ENCODE measurements at places on chromosomes 3 and 15.

DNA sequence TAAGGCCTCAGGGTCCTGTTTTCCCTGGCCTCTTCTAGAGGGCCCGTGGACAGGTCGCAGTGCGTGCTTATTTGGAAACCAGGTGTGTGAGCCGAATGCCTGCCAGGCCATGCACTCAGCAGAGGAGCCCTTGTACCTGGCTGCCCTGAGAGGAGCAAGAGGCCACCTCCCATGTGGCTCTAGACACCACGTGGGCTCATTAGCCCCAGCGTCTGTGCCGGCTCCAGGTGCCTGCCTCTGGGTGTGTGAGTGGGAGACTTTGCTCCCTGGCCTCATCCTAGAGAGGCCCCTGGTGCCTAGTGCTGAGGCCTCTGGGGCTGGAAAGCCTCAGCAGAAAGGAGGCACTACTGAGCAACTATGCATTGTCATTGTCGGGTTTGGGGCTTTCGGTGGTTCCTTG is 50.4 kb downstream of the KLF13 start:
- no peak for DNase-seq

GRCh38 chr15:60326824-60327654 is 70.7 kb downstream of the ANXA2 start:
- peak; percentile 59 for DNase-seq

DNA sequence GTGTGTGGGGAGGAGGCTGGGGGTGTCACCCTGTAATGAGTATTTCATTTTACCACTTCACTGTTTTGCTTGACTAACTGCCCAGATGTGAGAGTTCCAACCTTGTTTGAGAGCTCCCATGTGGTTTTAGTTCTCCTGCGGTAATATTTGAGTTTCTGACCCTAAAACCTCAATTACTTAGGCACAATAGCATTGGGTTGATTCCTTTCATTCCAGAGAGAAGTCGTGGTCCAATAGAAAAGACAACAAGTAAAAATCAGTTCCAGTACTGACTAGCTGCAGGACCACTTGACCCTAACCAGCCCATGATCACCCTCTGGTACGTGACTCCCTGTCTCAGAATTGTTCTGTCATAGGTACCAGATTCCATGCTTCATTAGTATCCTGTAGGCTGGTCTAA is 630.4 kb downstream of the CADM2 start:
- DNase-seq = no peak

DNA sequence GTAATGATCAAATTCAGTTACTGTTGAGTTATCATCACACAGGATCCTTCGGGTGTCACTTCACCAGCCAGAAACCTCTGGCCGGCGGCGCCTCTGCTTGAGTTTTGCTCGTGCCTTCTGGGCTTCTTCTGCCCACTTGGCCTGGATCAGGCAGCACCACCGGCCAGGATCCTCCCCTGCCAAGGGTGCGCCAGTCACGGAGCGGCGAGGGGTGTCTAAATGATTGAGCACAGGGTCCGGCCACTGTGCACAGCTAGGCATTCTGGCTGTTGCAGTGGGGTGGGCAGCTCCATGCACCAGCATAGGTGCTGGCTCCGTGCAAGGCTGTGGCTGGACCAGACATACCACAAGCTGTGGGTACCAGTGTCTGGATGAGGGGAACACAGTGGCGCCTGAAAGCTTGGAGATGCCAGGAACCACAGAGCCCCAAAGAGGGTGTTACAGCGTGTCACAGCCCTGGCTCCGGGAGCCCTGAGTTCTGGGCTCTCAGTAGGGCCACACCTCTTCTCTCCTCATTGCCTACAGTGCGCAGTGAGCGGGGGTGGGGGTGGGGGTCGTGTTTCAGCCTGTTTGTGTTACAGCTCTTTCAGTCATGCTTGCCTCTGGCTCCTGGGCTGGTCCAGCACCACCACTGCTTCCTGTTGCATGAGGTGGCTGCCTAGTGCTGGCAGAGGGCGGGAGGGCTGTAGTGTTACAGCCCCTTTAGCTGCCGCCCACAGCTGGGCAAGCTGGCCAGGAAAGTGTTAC is 169.4 kb downstream of the FNDC3B start:
- DNase-seq = peak; percentile 63

DNA sequence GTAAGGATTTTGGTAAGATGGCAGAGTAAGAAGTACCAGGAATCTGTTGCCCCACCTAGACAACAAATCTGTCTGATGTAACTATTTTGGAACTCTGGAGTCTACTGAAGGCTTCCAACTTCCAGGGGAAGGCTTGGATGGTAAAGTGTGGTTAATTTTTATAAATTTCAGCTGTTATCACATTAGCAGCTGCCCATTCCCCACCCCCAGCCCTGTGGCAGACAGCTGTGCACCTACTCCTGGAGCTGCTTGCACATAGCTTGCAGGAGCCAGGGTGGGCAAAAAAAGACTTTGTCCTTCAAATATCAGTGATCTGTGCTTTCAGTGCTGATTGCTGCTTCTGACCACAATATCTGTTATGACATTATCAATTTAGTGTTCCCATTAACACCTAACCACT is 47.4 kb downstream of the FRMD5 start:
- no peak for DNase-seq

Data from endodermal cell (in vitro differentiated cells).